ENCODE measurements at places on chromosomes 7 and 10.

- DNase-seq = no peak
Measured at GRCh38 chr7:376306-377079, 86.5 kb downstream of the FOXL3 start.

DNA sequence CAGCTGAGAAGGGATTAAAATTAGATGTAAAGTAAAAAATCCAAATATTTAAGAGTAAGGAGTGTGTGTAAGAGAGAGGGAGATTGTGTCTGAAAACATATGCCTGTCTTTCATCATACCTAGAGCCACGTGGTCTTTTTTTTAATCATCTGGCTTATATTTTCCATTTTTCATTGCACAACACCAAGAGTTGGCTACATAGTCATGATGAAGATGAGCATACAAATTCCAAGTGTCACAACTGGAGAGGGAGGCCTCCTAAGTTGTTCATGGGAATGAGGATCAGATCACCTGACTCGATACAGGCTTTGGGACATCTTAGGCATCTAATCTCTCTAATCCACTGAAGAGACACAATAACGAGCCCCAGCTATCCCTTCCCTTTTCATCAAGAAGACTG lies 47.2 kb upstream of the CCDC3 start:
- DNase-seq = no peak

GRCh38 chr7:3153118-3153517 lies 109.5 kb upstream of the CARD11 start:
- no peak for DNase-seq

- DNase-seq = no peak
Measured at GRCh38 chr7:89023877-89024276, 228.3 kb upstream of the TEX47 start.

GRCh38 chr7:16889851-16890415 lies 8.2 kb upstream of the AGR3 start:
- no peak for DNase-seq

GRCh38 chr10:52578871-52579405 lies 193.6 kb downstream of the MBL2 start:
- DNase-seq = no peak

- DNase-seq = no peak
Measured at GRCh38 chr10:60778971-60779796, 906 bp downstream of the CDK1 start.

- DNase-seq = no peak
Measured at GRCh38 chr10:86665218-86665607, 3.1 kb upstream of the LDB3 start.

DNA sequence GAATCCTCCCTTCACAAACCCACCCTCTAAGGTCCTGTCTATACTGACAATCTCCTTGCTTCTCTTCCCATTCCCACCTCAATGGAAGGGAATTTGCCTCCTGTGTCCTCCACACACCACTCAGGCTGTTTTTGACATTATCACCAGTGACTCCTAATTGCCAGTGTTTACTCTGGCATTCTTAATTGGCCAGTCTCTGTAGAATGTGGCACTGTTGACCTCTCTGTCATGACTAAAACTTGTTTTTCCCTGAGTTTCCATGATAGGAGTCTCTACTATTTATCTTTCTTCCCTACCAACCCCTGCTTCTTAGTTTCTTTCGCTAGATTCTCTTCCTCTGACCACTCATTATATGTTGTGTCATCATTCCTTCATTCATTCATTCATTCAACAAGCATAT lies 12.1 kb downstream of the SLC16A12 start:
- DNase-seq = no peak

All from activated CD4-positive, CD25-positive, alpha-beta regulatory T cell (primary cell).